ENCODE measurements at places on chromosomes 5 and 9. TPM values are rescaled to one million over a fixed set of nuclear protein-coding genes. Genes with fewer than 3 reads are reported as not detected.

DNA sequence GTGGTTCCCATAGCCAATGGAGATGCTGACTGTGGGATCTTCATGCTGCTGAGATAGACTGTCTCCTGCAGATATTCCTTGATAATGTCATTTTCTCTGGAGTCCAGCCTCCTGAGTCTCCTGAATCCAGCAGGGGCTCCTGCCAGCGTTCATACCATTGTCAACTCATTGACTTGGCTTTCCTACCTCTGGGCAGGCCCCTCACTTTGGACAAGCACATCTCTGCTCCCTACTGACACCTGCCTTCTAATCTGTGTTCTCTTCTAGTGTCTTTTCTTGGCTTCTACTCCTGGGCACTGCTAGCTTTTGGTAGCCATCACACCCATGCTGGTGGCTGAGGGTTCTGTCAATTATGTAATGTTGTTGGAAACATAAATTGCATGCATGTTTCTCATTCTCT lies 138.0 kb downstream of the ADCY2 start:
- DNase-seq: no peak

- DNase-seq: no peak
These were observed 3.1 kb upstream of the STOM start for GRCh38 chr9:121373011-121373729.

DNA sequence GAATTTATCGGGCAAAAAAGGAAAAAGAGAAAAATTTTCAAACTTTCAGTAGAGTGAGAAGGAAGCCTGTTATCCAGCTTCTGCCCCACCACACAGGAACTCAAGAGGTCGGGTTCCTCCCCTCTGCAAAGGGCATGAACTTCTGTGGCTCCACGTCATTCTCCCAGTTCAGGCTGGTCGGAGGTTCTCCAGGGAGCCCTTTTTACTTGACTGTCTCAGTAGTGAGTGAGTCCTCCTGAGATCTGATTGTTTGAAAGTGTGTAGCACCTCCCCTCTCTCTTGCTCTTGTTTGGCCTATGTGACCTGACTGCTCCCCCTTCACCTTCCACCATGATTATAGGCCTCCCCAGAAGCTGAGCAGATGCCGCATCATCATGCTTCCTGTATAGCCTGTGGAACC lies 9.7 kb downstream of the SPINK1 start:
- DNase-seq: no peak

DNA sequence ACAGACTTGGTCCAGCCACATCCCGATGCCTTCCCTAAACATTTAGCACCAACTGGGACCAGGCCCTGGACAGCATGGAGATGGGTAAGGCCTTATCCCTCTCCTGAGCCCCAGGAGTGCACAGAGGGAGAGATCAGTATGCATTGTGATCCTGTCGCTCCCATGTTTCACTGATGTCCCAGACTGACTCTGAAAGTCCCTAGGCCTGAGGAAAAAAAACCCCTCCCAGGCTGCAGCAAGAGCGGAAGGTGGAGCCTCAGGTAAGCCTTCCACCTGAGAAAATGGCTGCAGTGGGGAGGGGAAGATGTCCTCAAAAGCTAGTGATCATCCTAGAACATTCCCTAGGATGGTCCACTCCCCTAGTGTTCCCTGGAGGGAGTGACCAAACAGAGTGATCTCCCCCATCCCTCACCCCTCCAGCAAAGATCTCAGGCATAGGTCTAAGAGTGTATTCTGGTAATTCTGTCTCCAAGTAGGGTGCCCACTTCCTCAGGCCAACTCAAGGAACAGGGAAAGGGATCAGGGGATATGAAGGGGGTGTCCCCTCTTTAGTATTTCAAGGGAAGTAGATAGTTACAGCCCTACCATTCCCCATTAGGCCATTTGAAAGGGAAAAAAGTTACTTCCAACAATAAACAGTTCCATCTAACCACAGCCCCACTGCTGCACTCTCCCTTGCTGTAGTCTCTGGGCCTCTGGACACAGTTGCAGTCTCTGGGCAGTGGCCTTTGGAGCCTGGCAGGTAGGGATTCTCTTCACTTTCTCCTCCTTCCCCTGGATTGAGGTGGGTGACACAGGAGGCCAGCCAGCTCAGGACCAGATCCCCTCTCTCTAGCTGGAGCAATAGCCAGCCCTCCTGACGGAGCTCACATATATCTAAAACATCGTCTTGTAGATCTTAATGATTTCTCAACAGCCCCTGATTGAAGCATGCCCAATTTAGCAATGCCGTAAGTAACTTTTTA lies 6.8 kb upstream of the CXXC5 start:
- DNase-seq: no peak

GRCh38 chr5:83059341-83059740 lies 17.9 kb downstream of the TMEM167A start:
- DNase-seq: no peak

GRCh38 chr9:34197756-34198711 lies 19.2 kb downstream of the UBAP1 start:
- no peak for DNase-seq

DNA sequence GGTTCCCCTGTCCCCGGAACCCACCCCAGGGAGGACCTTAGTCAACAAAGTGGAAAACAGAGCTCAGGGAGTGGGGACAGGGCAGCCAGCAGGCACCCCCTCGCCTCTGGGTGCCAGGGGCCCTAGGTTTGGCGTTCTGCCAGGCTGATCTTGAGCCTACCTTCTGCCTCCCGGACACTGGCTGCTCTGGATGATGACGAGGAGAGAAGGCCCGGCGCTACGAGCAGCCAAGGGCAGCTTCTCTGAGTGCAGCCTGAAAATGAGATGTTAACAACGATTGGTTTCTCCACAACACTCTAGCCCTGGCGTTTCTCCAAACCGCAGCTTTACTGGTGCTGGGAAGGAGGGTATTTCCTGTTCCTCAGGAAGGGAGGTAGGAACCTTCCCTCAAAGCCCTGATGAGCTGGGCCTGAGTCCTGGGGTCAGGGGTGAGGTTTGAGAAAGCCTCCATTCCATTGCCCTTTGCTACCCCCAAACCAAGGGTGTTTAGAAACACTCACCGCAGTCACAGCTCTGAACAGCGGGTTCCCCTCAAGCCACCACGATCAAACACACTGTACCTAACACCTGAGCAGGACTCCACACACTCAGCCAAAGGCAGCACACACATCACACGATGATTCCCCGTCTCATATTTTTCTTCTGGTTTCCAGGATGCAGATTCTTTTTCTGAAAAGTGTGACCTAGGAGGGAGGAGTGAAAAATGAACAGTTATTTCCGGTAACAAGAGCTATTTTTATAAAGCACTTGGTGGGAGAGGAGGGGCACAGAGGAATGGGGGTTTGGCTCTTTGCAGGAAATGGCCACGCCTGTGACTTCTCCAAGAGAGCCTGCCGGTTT lies at the start of gene STING1:
TSS of gene STING1 (minus strand) at position 709 of the 840 bp plus-strand sequence. CDS start 1,054 bp downstream, outside the sequence.
- DNase-seq: peak; percentile 83

- no peak for DNase-seq
These were observed 241.1 kb upstream of the KLF4 start for GRCh38 chr9:107730666-107731065.

DNA sequence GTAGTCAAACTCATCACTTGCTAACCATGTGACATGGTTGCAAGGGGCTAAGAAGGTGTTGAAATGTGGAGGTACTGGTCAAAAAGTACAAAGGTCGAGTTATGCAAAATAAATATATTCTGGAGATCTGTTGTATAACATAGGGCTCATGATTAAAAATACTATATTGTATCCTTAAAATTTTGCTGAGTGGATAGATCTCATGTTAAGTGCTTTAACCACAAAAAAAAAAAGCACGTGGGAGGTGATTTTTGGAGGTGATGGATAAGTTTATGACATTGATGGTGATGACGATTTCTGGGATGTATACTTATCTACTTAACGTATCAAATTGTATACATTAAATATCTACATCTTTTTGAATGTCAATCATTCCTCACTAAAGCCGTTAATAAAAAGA lies 96.2 kb upstream of the PAPPA start:
- no peak for DNase-seq

- no peak for DNase-seq
These were observed 81.0 kb upstream of the ZBTB43 start for GRCh38 chr9:126723807-126724172.

DNA sequence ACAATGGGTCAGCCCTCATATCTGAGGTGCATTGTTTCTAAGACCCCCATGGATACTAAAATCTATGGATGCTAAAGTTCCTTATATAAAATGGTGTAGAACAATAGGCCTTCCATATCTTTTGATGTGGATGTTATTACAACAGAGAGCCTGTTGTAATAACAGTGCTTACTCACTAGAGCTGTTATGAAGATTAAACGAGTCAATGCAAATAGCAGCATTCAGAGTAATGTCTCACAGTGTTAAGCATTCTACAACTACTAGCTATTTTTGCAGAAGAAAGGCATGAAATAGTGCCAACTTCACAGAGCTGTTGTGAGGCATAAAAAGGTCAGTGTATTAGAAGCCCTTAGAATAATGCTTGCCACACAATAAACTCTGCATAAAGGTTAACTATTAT lies 13.0 kb downstream of the CHSY3 start:
- DNase-seq: no peak

- DNase-seq: no peak
These were observed 21.6 kb downstream of the GAS1 start for GRCh38 chr9:86925686-86926085.

GRCh38 chr5:118776755-118777154 lies 211.6 kb downstream of the DTWD2 start:
- no peak for DNase-seq

TXNDC8 gene
- not detected for polyA plus RNA-seq

SH2D3C gene
- 13.4 TPM for polyA plus RNA-seq

PCDHA7 gene
- 0.19 TPM for polyA plus RNA-seq

PCDHGA5 gene
- 3.2 TPM for polyA plus RNA-seq

FCN2 gene
- polyA plus RNA-seq: 0.68 TPM

LHX3 gene
- not detected for polyA plus RNA-seq

ARL10 gene
- polyA plus RNA-seq: 14.3 TPM

TIGD6 gene
- polyA plus RNA-seq: 6.0 TPM

MLLT3 gene
- polyA plus RNA-seq: 26.8 TPM
